ENCODE measurements at places on chromosomes 2 and 18.
A peak's percentile ranks its signal among the peaks of the same experiment; 100 is the strongest.

- DNase-seq, result no peak
Measured at GRCh38 chr2:10792001-10792634, 20.5 kb downstream of the PDIA6 start.

GRCh38 chr2:133819906-133820305 lies 251.6 kb upstream of the NCKAP5 start:
- no peak for DNase-seq

DNA sequence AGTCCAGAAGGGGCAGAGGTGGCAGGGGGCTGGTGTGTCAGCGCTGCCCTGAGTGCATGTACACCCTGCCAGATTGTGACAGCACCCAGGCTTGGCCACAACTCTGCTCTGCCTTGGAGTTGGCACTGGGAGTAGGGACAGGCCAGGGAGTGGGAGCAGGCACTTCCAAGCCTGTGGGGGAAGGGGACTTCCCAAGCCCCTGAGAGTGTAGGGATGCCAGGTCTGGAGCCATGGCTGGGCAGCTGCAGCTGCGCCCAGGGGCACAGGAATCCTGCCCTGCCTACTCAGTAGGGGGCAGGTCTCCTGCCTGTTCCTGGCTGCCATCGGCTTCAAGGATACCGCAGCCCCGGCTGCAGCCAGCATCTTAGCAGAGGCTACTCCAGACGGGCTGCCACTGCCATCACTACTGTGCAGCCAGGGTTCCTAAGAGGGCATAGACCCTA lies 109.4 kb downstream of the CALCRL start:
- DNase-seq, result no peak

- no peak for DNase-seq
Measured at GRCh38 chr2:24106786-24107185, 16.3 kb downstream of the PFN4 start.

DNA sequence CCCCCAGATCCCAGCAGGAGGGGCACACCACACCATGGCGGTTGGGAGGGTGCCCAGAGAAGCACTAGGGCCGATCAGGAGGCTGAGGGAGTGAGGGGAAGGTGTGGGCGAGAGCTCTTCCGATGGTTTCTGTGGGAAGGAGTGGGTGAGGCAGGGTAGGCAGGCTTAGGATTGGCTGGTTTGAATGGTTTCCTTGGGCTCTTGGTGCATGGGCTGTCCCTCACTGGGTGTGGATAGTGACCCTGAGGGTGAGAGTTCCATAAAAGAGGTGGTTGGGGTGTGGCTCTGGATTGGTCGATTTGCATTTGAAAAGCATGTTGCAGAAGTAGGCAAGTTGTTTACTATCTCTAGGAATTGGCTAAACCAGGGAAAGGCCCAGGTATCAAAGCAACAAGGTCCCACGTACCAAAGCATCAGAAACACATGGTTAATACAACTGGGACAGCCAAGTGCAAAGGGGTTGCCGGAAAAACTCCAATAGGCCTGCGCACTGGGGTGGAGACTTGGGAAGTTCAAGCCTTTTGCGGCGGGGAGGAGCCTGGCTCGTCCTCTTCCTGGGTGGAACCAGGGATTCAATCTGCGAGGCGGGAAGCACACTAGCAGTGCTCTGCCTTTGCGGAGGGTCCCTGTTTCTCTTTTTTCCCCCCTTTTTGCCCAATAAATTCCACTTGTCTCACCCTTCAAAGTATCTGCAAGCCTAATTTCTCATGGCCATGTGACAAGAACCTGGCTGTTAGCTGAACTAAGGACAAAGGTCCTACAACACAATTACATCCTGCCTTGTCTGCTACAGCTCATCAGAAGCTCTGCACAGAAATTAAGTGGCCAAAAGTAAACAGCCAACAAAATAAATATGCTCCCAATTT lies 43.2 kb downstream of the IL1R2 start:
- DNase-seq, result no peak

DNA sequence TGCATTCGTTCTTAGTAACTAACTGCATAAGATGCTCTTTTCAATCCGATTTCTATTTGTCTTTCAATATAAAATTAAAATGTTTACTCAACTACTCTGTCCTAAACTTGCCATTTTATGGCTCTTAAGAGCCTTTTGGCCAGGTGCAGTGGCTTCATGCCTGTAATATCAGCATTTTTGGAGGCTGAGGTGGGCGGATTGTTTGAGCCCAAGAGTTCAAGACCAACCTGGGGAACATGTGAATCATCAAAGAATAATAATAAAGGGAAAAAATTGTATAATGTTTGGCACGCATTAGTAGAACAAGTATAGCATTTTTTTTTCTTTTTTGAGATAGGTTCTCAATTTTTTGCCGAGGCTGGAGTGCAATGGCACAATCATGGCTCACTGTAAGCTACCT lies 92.5 kb downstream of the C2orf74 start:
- no peak for DNase-seq

DNA sequence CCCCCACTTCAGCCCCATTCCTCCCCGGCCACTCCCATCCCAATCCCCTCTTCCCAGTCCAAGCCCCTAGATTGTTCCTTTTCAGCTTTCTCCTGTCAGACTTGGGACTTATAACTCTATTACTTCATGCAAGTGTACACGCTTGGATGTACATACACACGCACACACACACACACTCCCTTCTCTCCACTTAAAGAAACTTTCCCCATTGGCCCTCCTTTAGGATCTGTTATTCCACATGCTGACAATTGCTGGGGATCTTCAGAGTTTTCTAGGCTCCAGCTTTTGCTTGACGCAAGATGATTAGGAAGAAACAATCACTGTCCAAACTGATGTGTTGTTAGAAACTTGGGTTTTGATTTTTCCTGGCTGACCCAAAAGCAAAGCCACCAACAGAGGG lies 75.4 kb downstream of the CDK15 start:
- DNase-seq, result no peak

- no peak for DNase-seq
Measured at GRCh38 chr2:186183406-186183805, 302.7 kb upstream of the ZC3H15 start.

GRCh38 chr2:64313398-64313723 lies 140.6 kb upstream of the LGALSL start:
- no peak for DNase-seq

DNA sequence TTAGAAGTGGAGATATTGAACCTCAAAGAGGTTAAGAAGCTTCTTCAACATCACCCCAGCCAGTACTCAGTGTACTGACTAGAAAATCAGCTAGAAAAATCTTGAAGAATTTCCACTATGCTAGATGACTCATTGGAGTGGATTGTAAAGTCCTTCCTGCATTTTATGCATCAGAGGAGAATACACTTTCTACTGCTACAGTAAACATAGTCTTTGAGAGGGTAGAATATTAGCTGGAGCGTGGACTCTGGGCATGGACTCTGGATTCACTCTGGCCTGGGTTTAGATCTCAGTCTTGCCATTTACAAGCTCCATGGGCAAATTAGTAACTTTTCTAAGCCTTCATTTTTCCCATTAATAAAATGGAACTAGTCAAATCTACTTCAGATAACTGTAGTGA lies 215.9 kb downstream of the IRS1 start:
- no peak for DNase-seq

GRCh38 chr2:224442071-224442967 lies 40.4 kb upstream of the FAM124B start:
- peak; percentile 54 for DNase-seq

GRCh38 chr2:9547262-9547991 lies 8.2 kb downstream of the ADAM17 start:
- DNase-seq, result no peak

GRCh38 chr2:230773039-230773773 lies 60.6 kb downstream of the CAB39 start:
- DNase-seq, result no peak

GRCh38 chr2:12061286-12062052 lies 315.0 kb downstream of the LPIN1 start:
- DNase-seq, result no peak

DNA sequence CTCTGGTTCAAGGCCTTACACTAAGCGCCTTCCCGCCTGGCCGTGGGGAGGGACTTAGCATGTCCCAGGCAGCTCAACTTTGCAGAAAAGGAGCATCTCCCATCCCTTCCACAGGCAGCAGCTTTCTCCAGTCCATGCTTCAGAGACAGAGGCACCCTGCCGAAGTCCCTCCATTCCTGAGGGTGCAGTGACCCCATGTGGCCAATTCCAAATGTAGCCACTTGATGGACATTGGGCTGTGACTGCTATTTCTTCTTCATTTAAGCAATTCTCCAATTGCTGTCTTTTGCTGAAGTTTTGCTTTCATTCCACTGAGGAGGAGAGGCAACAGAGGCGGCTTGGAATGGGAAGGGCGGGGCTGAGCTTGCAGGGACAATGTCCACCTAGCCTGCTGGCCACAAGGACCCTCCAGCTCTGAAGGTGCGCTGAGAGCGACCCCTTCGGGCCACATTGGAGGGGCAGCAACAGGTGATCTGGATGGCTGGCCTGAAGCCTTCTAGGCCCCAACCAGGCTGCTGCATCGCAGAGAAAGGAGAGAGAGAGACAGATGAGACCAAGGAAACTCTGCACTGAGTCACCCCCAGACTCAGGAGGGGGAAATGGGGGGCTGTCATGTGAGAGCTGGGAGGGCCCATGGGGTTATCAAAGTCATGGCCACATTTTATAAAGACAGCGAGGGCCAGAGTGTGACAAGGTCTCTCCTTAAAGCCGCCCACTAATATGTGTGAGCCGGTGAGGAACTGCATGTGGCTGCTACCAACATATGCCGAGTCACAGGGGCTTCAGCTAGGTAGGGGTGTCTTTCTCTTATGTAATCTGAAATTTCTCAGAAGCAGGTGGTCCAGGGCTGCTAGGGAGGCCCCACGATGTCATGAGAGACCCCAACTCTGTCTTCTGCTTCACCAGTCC lies 61.3 kb downstream of the LONRF2 start:
- peak; percentile 86 for DNase-seq

GRCh38 chr2:70046534-70046933 lies 40.7 kb upstream of the PCBP1 start:
- no peak for DNase-seq

DNA sequence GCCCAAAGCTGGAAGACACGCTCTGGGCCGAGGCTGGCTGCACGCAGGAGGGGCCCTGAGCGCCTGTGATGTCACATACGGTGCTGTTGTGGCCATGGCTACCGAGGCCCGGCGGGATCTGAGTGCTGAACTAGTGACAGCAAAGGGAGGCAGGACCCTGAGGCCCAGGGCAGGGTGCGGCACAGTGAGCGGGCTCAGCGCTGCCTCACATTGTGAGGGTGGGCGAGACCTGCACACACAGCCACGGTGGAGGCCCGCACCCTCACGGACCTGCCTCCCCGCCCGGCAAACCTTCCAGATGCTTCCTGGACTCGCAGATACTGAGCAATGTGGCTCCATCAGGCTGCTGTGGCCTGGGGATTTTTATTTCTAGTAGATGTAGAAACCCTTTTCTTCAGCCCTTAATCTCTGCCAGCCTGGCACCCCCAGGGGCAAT lies 133.8 kb upstream of the CTDP1 start:
- peak; percentile 16 for DNase-seq

DNA sequence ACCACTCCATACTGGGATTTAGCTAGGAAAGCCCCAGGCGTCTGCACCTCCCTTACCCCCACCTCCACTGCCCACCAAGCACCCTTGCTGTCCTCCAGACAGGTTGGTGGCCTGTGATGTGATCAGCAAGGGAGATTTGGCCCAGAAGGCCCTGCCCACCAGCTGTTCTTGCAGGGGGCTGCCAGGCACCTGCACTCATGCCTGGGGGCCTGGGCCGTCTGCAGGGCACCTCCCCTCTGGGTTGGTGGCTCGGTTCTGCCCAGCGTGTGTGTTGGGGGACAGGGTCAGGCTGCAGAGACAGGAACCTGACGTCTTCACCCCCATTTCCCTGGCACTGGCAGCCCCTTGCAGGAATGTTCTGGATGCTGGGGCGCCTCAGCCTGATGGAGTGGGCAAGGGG lies 5.8 kb downstream of the DNMT3A start:
- no peak for DNase-seq

GRCh38 chr2:112686348-112687217 lies 34.2 kb upstream of the NT5DC4 start:
- no peak for DNase-seq

GRCh38 chr18:23324861-23325260 lies 128.2 kb upstream of the RIOK3 start:
- no peak for DNase-seq

DNA sequence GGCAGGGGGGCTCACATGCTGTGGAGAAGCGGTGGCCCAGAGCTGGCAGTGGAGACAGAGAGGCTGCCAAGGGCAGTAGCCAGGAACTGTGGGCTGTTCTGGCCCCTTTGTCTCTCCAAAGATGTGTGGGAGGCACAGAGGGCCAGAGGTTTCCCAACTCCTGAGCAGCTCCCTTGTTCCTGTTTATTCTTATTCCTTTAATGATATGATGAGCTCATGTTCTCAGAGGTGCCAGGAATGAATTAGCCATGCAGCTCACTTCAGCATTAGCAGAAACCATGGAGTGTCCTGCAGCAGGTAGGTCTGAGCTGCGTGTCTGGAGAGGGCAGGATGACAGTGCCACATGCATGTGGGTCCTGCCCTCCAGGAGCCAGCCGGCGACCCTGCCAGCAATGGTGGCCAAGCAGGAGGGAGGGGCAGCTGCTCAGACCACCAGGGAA lies 77.9 kb upstream of the FZD7 start:
- DNase-seq, result no peak

DNA sequence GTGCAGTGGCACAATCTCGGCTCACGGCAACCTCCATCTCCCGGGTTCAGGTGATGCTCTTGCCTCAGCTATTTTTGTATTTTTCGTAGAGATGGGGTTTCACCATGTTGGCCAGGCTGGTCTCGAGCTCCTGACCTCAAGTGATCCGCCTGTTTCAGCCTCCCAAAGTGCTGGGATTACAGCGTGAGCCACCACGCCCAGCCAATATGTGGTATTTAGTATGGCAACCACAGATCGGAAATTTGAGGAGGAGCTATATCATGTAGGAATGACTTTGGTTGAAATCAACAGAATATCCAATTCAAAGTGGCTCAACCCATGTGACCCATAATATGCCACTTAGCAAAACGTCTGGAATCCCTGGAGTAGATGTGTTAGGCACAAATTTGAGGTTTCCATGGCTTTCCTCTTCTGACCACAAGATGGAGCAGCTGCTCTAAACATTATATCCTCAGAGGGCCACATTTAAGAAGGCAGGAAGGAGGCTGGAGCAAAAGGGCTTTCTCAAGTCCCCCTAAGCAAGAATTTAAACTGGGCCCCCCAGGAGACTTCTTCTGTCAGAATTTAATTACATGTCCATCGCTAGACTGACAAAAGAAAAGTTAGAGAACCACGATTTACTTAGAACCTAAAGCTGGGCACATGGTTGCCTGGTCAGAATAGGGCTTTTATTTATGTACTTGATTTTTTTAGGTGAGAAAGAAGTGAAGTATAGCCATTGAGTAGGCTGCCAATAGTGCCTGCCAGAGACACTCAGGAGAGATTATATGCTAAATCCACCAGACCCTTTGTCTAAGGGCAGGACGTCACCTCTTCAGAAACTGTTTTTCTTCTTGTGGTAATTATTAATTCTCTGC lies 49.6 kb upstream of the ITSN2 start:
- peak; percentile 67 for DNase-seq

DNA sequence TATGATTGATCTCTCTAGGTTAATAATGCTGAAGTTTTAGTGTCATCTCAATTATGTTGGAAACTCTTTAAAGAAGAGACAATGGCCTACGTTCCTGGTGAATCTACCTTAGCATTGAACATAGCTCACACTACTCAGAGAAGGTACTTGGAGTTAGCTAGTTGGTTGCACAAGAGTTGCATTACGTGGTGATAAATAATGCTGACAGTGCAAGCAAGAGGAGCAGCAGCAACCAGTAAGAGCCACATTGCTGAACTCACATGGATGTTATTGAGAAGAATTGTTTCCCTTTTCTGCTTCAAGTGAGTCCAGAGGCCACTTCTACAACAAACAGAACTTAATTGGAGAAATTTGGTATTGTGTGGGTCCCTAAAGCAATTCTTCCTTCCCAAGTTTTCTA lies 737.1 kb downstream of the TDRD15 start:
- no peak for DNase-seq

GRCh38 chr2:176642074-176642473 lies 372.8 kb downstream of the MTX2 start:
- no peak for DNase-seq

All from left hindlimb (tissue), 1 donor.